ENCODE measurements at places on chromosomes 3 and 15.

DNA sequence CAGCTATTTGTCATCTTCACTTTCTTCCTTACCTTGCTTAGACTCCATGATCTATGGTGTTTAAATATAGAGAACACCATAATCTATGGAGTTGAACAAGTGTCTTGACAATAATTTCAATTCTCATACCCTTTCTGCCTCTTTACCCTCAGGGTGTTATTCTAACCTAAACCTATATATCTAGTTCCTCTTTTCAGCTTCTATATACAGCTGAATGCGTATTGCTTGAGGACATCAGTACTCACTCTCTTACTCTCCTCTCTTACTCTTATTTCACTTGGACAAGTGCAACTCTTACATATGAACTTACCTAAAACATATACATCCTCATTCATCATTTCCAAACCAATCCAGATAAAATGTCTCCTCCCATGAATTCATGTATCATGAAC lies 187.1 kb downstream of the RAP2B start:
- no peak for DNase-seq

DNA sequence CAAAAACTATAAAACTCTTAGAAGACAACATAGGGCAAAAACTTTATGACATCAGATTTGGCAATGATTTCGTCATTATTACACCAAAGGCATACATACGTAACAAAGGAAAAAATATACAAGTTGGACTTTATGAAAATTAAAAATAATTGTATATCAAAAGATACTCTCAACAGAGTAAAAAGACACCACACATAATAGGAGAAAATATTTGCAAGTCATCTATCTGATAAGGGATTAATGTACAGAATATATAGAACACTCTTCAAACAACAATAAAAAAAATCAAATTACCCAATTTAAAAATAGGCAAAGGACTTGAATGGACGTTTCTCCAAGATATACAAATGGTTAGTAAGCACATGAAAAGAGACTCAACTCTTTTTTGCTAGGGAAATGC lies 77.5 kb downstream of the RPL39L start:
- no peak for DNase-seq

- DNase-seq, result peak; percentile 56
Measured at GRCh38 chr3:42159706-42160472, 68.7 kb downstream of the TRAK1 start.

DNA sequence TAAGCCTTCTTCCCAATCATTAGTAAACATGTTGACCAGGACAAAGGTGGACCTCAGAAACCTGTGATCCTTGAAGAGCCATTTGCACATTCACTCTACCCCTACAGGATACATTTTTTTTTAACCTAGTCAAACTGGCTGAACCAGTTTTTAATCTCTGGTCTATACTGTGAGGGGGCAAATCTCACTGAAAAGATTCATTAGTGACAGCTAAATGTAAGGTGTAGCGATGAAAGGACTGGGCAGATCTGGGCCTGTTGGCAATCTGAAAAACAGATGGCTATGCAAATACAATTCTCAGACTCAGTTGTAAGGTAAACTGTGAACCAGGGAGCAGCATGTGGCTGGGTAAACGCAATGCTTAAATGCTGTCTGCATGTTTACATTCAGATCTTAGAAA lies 75.6 kb upstream of the SNTN start:
- no peak for DNase-seq

DNA sequence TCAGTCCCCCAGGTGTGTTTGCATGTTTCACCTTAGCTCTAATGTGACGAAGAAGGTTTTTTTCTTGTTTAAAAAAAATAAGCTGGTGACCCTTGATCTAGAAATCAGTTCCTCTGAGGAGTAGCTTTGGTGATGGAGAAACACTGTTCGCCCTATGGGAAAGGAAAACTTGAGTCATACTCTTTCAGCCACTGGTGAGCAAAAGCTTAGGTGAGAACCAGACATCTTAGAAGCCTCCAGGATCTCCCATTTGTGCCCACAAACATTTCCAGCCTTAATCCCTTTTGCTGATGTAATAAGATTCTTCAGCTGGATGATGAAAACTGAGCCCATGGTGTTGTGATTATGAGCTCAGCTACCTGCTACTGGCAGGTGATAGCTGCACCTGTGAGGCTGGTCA lies 37.8 kb downstream of the SLC27A2 start:
- no peak for DNase-seq

DNA sequence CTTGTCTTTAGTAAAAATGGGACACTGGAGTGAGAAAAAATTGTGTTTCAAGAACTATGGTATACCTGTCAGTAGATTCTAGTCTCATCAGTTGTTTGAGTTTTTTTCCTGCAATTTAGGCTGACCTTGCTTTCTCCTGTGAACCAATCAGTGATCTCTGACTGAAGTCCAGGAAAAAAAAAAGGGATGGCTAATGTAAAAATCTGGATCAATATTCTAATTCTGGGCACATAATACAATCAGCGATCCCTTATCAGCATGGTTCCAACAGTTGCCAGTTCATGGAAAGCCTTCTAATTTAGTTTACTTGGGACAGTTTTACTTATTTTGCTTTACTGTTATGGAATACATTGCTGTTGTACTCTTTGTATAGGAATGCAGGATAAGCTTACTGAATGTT lies 17.0 kb downstream of the TRPM7 start:
- no peak for DNase-seq

GRCh38 chr3:58657036-58657520 lies 9.5 kb downstream of the FAM3D start:
- DNase-seq, result no peak

DNA sequence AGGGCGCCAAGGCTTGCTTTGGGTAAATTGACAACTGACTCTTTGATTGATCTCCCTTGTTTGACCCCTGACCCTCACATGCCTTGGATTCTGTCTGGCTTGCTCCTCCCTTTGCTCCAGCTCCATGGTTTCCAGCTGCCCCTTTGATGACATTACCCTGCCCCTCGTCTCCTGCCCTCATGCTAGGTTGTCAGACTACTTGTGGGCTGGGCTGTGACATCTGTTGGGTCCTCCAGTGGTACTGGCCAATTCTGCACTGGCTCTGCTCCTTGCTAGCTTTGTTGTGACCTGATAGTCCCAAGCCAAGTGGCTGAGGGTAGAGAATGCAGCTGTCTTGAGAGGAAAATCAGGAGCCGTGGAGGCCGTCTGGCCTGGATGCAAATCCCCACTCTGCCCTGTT lies 6.2 kb downstream of the THSD4 start:
- no peak for DNase-seq

Data from GM12891 (cell line).